ENCODE measurements at places on chromosomes 7 and 10.

DNA sequence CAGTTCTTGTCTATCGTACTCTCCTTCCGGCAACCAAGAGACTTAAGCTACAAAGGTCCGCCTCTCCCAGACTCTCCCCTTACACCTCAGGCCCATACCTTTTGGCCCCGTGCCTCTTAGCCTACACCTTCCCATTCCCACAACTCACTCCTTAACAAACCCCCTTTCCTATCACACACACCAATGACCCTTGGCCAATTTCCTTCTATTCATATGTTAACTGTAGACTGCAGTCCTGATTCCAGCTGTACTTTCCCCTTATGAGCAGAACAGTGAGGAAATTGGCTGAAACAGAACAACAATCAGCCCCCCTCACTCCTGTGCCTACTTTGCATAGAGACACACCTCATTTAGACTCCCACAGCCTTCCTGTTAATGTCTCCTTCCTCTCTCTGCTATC lies 1.4 kb upstream of the TMEM139 start:
- no peak for DNase-seq

DNA sequence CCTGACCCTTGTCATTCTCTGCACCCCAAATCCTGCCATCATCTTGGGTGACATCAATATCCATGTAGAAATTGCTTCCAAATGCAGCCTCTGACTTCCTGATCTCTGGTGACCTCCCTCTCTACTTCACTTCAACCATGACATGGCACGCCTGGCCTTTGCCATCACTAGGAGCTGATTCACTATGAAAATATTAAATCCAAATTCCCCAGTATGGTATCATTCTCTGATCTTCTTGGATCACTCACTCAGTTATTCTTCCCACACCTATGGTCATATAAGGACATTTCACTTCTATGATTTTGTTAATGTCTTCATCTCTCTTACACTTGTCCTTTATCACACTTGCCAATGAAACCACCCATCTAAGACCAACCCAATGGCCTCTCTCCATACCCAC lies 73.7 kb upstream of the ODAD2 start:
- no peak for DNase-seq

DNA sequence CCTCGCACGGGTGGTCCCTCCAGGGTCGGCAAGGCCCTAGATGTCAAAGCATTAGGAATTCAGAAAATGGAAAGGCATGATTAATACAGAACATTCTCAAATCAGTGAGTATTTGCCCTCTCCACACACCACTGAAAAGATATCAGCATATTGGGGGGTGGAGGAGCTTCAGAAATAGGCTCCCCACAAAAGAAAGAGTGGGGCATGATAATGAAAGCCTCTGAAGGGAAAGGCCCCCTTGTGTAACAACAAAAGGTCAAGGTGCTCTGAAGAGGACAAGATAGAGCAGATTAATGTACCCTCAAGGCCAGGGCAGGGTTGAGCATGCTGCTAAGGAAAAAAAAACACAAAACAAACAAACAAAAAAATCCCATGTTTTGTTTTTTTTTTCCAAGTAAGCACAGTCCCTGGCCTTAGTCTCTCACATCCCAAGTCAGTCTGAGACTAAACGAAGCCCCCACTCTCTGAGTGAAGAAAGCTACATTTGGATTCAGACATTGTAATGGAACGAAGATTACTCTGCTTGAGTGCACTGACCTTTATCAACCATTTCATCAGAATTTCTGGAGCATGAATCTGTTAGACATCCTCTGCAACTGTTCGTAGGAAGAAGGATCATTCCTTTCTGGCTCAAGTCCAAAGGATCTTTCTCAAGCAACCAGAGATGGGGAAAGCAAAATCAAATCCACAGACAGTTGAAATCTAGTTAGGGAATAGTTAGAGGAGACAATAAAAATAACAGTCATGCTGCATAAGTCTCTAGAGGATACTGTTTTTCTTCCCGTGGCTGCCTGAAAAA lies 27.4 kb upstream of the DGKI start:
- DNase-seq, result peak; percentile 92

DNA sequence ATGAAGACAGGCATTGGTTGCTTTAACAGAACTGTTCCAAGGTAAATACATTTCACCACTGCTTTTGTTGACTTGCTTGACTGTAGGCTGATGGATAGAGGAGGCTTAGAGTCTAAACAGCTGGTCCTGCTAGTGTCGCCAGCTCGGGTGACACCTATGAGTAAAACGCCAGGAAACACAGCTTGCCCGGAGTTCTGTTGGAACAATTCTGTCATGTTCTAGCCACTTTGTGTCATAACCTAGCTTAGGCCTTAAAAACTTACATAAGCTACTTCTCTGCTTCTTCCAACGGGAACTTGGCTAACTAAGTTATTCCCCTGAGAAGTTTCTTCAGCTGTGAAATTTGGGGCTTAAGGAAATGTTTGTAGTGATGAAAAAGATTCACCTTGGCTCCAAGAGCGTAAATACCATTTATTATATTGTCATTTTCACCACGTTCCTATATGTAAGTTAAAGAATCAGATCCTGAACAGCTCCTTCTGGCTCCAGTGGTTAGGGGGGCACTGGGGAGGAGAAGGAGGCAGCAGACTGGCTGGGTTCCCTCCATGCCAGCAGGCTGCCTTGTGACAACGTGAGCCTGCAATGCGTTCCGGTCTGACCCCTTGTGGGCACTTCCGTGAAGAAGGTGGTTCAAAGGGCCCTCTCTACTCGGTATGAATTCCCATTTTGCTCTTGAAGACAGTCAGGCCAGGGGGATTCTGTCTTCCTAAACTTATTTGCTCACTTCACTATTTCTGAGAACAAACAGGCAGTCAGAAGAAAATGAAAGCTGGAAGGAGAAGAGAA lies 253.2 kb downstream of the BMPER start:
- DNase-seq, result no peak

- DNase-seq, result no peak
Measured at GRCh38 chr10:120749856-120750566, 101.2 kb upstream of the WDR11 start.

DNA sequence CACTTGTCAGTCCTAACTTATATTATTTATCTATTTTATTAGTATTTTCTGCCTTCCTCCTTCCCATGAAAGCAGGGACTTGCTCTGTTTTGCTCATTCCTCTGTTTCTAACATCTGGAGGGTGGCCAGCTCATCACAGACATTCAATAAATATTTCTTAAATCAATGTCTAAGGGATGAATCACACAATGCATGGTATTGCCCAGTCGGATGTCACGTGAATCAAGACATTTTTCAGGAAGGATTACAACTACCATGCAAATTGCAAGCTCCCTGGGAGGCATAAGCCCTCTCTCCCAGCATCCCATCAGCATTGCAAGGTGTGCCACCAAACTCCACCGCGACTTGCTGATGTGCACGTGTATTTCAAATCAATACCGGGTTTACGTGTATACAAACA lies 146.6 kb upstream of the RNF32 start:
- DNase-seq, result no peak

DNA sequence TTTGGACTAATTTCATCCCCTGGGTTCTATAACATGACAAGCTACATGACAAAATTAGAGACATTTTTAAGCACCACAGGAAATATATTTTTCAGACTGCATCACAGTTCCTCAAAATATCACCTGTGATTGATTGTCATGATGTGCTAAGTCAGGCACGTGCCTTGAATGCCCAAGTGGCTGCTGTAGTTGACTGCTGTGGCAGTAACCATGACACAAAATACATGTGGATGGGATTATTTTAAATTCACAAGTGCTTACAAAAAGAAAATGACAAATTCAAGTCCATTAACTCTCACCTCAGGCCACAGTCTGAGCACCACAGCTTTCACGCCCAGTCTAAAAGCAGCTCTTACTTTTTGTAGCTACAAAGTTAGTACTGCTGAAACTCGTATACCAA lies 45.5 kb downstream of the TNPO3 start:
- no peak for DNase-seq

- no peak for DNase-seq
Measured at GRCh38 chr10:127043301-127043700, 138.1 kb downstream of the DOCK1 start.

DNA sequence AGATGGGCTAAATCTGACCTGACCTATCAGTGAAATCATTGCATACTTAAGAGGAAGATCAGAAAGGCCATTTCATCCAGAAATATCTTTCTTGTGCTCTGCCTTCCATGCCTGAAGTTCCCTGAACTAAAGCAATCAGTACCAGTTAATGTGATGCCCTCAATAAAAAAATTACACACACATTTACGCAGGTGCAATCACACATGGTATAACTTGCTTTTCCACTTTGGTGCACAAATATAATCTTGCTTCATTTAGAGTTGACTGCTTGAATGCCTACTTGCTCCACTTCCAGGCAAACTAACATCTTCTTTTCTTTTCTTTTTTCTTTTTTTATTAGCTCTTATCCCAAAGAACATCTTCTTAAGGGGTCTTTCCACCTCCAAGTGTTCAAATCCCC lies 58.3 kb upstream of the KIF5B start:
- no peak for DNase-seq

- DNase-seq, result no peak
Measured at GRCh38 chr7:110977127-110977737, 113.7 kb upstream of the LRRN3 start.

- peak; percentile 99 for DNase-seq
Measured at GRCh38 chr10:598415-599170, 90.9 kb downstream of the DIP2C start.

- DNase-seq, result no peak
Measured at GRCh38 chr10:117545141-117546019, 2.8 kb downstream of the EMX2 start.

GRCh38 chr10:103872137-103872931 lies 17.0 kb upstream of the SH3PXD2A start:
- DNase-seq, result no peak

DNA sequence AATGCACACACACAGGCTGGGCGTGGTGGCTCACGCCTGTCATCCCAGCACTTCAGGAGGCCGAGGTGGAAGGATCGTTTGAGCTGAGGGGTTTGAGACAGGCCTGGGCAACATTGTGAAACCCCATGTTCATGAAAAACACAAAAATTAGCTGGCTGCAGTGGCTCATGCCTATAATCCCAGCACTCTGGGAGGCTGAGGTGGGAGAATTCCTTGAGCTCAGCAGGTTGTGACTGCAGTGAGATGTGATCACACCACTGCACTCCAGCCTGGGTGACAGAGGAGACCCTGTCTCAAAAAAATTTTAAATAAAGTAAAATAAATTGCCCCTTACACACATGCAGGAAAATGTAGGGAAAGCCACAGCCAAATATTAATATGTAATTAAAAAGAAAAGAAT lies 44.1 kb downstream of the RNF32 start:
- no peak for DNase-seq

GRCh38 chr7:100894860-100895700 lies 608 bp downstream of the ACHE start:
- DNase-seq, result no peak

GRCh38 chr7:140518370-140519006 lies 39.2 kb upstream of the MKRN1 start:
- no peak for DNase-seq

DNA sequence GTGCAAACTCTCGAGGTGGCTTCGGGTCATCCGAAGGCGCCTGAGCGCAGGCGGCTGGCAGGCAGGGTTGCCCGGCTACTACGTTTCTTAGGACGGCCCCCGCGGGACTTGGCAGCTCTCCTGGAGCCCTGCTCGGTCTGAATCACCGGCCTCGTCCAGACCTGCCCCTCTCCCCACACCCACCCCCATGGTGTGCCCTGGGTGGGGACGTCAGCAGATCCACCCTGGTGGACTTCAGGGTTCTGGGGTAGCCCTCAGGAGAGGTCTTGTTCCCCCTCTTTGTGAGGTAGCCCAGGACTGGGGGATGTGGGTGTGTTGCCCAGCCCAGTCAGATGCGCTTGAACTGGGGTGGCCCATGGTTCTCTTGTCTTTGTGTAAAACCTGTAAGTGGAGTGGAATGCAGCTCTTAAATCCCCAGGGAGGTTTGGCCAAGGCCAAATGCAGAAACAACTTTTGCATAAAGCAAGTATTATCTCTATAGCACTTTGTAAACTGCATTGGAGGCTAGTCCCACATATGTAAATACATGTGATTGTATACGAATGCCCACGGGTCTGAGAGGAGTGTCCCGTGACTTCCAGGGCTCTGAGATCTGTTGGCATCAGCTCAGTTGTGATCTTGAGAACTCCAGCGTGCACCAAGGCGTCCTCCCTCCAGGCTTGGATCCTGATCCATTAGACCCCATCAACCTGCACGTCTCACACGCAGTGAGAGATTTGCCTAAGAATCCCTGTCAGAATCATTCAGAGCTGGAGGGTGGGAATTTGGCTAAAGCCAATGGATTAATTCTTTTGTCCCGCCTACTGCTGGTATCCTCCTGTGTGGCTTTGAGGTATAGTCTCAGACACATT lies 1.8 kb downstream of the PFKFB3 start:
- DNase-seq, result peak; percentile 45

DNA sequence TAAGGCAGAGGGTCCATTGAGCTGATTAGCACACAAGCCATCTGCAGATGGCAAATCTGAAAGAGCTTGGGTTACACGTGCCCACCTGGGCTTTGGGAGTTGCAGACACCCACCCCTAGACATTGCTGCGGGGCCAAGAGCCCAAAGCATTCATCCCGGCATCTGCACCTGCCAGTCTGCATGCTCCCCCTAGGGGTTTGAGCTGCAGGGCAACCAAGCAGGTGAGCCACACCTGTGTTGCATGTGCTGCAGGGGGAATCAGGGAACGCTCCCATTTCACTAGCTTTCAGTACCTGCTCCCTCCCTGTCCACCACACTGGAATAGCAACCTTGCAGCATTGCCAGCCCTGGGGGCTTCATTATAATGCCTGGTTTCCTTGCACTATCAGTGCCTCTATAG lies 21.1 kb downstream of the C7orf33 start:
- no peak for DNase-seq

DNA sequence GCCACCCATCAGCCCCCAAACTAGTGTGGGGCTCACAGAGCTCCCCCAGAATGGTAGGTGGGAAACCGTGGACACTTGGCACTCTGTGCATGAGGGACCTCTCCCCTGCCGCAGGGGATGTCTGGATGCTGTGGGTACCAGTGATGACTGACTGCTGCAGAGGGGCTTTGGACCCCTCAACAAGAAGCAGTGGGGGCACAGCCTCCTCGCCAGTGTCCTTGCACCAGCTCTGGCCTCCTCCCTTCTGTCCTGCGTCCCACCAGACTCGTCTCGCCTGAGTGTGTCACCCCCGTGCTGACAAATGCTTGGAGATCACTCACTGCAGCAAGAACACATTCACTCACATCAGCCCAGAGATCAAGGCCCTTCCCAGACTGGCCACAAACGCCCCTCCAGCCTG lies 37.3 kb upstream of the R3HCC1L start:
- DNase-seq, result no peak

GRCh38 chr10:90440870-90441269 lies 417.0 kb downstream of the HTR7 start:
- no peak for DNase-seq

GRCh38 chr7:80155374-80155773 lies 20.7 kb downstream of the GNAI1 start:
- no peak for DNase-seq

- DNase-seq, result no peak
Measured at GRCh38 chr10:103184615-103185014, 8.5 kb downstream of the NT5C2 start.

- DNase-seq, result no peak
Measured at GRCh38 chr10:33402220-33403073, 68.0 kb upstream of the NRP1 start.

- DNase-seq, result no peak
Measured at GRCh38 chr10:10855151-10855581, 162.5 kb upstream of the CELF2 start.

- no peak for DNase-seq
Measured at GRCh38 chr10:109025172-109025571, 898.1 kb downstream of the XPNPEP1 start.

GRCh38 chr7:7911369-7912123 lies 57.0 kb upstream of the GLCCI1 start:
- peak; percentile 88 for DNase-seq

All from AG04449 (cell line).